ENCODE measurements at places on chromosomes 3 and 15.

- no peak for DNase-seq
These were observed 46.0 kb downstream of the RARB start for GRCh38 chr3:25474052-25474451.

- no peak for DNase-seq
These were observed 141.3 kb downstream of the P2RY1 start for GRCh38 chr3:152976239-152976638.

DNA sequence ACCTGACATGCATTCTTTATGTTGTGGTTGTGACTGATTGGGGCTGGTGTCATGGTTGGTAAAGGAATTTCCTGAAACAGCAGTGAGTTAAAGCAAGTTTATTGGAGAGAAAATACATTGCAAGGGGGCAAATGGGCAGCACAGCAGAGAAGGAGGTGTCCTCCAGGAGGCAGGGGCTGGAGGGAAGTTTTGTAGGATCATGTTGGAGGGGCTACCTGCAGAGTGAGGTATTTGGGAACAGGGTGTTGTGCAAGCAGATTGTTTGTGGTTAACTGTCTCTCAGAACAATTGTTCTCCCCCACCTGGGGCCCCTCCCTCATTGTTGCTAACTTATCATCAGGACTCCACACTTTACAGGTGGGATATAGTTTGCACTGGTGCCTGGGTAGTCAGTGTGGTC is 196.0 kb downstream of the NSUN3 start:
- DNase-seq = no peak

- DNase-seq = no peak
These were observed 227.8 kb downstream of the UBE2E2 start for GRCh38 chr3:23430781-23431398.

- DNase-seq = no peak
These were observed 151.0 kb downstream of the CD47 start for GRCh38 chr3:107939691-107940442.
